MM.1S (cell line): ENCODE measurements at places on chromosomes 1 and 21.
A peak's percentile ranks its signal among the peaks of the same experiment; 100 is the strongest.

GRCh38 chr1:203117611-203118575, 9.6 kb upstream of the ADORA1 start:
- DNase-seq = peak; percentile 39

GRCh38 chr1:179228783-179229213, 679 bp downstream of the ABL2 start:
- DNase-seq = no peak

- DNase-seq = no peak
Measured at GRCh38 chr1:229199261-229200243, 71.4 kb upstream of the RAB4A start.

DNA sequence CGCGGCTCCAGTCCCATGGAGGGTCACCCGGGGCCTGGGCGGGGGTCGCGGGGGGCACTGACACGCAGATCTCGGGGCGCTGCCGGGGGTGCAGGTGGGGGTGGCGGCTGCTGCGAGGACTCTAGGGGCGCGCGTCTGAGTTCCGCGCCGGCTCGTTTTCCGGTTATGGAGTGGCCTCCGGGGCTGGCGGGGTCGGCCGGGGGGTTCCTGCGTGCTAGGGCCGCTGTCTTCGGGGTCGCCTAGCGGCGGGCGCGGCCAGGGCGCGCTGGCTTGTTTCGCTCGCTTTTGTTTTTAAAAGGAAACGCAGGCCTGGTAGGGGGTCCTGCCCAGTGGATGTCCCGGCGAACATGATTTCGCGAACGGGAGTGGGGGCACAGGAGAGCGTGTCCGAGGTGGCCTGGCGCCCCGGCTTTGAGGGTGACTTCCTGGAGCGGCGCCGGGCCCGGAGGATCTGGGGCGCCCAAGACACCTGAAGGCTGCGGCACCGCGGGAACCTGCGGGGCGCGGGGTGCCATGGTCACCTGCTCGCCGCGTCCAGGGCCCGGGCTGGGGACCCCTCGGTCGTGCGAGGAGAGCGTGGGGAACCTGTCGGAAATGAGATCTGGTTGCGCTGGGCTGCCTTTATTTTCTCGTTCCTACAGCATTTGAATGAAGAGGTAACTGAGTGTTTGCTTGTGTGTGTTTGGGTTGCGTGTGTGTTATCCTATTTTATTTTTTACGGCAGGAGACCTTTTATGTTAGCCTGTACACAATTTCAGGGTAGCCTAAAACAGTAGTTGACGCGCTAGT, 618 bp downstream of the ETS2 start:
- no peak for DNase-seq

DNA sequence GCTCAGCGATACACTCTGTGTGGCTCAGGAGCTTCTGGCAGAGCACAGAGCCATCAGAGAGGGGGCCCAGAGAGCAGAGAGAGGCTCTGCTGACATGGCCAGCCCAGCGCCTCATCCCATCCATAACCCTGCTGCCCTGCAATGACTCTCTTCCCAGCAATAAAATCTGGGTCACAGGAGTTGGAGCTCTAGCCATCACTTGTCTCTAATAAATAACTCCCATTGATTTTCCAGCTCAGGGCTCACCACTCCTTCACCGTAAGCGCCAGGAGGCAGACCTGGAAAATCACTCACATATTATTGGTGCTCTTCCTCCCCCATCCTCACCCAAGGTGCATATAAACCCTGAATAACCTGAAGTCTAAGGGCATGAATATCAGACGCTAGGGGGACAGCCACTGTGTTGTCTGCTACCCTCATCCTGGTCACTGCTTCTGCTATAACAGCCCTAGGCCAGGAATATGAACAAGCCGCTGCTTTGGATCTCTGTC, at the start of gene APCS:
APCS (plus strand) TSS at position 366 of the 491 bp plus-strand sequence; CDS start at position 462, 96 bp downstream.
- DNase-seq = no peak

- peak; percentile 43 for DNase-seq
Measured at GRCh38 chr1:22641906-22642636, 1.4 kb upstream of the C1QC start.

GRCh38 chr1:227654431-227654830, 80.7 kb downstream of the JMJD4 start:
- DNase-seq = no peak

- DNase-seq = no peak
Measured at GRCh38 chr1:150269451-150269850, 635 bp upstream of the APH1A start.

DNA sequence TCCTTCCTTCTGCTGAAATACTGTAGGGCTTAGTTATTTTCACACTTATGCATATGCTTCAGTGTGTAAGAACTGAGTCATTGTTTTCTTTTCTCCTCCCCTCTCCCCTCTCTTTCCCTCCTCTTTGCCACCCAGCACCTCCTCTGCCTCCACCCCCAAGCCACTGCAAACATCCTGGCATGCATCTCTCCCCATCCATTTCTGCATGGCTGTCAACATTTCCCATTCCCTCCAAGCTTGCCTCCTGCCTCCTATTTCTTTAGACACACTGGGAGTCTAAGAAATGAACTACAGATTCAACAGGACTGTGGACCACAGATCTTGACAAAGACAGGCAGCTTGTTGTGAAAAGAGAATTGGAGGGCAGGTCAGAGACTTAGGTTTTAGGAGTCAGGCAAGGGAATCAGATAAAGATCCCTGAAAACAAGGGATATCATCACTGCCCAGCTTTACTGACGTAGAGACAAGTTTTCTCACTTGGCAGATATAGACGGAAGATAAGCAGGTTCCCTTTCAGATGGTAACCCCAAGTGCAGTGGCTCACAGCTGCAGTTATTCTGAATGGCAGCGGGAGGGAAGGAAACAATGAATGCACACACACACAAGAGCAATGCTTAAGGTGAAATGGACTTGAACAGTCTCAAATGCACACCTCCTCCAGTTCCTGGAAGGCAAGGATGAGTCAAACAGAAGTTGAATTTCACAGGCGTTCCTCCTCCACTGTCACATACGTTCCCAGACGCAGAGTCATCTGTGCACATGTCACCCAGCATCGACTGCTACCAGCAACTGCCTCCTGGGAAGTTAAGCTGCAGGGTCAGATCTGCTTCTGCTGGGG, 56.1 kb downstream of the HIVEP3 start:
- no peak for DNase-seq

DNA sequence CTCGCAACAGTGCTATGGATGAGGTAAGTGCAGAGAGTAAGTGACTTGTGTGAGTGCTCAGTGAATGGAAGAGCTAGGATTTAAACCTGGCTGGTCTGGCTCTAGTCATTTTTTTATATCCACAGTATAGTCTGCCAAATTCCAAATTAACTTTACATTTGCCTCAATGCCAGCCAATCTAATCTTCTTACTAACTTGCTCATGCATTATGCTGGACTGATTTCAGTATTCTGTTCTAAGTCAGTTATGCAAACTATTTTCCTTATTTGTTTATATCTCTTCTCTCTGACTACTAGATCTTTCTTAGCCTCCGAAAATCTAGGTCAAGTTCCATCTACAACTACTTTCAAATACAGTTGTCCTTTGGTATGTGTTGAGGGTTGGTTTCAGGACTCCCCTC, 133.3 kb downstream of the XPR1 start:
- DNase-seq = no peak

- DNase-seq = no peak
Measured at GRCh38 chr21:37658817-37659458, 257.3 kb downstream of the KCNJ6 start.
